ENCODE measurements at places on chromosomes 16 and 17.

GRCh38 chr17:73743518-73744201, 99.4 kb upstream of the SDK2 start:
- DNase-seq = no peak

GRCh38 chr17:47696717-47697642, 3.0 kb downstream of the TBKBP1 start:
- DNase-seq = no peak

- DNase-seq = peak; percentile 63
Observed at GRCh38 chr17:79005063-79005861, 4.3 kb downstream of the CANT1 start.

GRCh38 chr17:67431249-67432015, 54.4 kb downstream of the PITPNC1 start:
- DNase-seq = peak; percentile 89

DNA sequence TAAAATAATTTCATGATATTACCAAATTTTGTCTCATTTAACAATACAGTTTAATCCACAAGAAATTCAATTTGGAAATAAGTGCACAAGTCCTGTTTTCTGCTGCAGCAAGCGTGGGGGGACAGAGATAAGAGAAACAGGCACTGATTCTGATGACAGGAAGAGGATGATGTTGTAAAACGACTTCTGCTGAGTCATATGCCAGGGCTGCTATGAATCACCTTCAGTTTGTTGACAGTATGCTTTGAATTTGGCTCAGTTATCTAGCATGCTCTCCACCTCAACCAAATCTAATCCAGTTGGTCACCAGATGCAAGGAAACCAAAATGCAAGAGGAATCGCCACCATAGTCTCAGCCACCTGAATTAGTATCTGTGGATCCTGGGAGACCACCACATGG, 244.1 kb upstream of the MON1B start:
- peak; percentile 68 for DNase-seq

DNA sequence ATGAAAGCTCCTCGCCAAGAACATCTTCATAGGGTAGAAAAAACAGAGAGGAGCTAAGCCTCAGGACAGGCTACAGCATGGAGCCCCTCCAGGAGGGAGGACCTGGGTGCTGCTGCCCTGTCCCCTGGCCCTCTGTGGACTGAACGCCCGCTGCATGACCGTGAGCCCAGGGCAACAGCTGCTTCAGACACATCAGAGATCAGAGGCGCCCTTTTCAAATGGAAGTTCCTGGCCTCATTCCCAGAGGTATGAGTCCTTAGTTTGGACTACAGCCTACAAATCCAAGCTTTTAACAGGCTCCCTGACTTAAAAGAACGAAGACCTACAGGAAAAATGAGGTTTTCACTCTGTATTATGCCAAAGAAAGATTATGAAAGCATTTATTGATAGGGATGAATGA, 48.5 kb downstream of the ZNF18 start:
- peak; percentile 88 for DNase-seq

DNA sequence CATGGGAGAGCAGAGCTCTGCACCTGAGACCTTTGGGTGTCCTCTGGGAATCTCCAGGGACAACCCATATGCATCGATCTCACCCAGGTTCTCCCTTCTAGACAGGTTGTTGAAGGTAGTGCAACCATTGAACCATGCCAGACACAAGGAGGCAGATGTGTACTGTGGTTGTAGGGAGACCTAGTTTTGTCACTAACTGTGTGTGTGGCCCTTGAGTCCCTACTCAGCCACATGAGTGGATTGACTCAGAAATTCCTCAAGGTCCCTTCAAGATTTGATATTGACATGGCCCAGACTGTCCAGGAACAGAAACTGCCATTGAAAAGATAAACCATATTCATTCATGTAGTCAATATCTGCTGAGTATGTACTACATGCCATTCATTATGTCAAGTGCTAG, 396.4 kb upstream of the CCL2 start:
- no peak for DNase-seq

DNA sequence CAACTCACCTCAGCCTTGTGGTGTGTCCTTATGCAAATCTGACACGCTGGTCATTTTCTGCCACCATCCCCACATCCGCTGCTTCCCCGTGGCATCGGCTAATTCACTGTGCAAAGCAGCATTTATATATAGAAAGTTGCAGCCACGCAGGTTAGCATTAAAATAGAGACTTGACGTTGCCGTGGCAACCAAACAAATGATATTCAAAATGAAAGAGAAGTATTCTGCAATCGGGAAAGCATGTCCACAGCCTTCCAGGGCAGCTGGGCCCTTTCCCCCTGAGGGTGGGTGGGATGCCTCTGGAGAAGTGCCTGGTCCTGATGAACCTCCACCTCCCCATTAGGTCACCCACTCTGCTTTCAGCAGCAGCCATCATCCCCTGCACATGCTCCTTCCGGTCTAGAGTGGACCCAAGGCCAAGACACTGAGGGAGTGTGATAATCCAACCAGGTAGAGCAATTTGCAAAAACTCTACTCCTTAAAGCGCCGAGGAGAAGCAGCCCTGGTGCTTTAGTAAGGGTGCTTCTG, 138.7 kb downstream of the GAS7 start:
- DNase-seq = no peak

DNA sequence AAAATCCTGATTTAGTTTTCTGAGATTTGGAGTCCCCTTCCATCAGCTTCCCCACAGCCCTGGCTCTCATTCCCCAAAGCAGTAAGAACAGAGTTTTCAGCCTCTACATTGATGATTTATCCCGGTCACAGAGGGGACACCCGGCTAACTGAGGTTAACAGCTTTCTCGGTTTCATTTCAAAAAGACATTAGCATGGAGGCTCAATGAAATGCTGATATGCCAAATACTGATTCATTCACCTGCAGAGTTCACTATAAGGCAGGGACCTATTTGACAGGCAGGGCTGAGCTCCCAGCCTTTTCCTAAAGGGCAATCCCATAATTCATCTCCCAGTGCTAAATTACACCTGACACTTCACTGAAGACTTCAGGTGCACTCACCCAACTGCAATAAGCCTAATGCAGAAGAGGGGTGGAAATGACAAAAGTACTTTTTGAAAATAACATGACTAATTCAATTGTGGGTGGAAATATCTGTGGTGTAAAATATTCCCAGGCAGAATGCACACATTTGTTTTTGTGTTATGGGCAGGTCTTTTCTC, 99.8 kb upstream of the PMFBP1 start:
- DNase-seq = no peak

DNA sequence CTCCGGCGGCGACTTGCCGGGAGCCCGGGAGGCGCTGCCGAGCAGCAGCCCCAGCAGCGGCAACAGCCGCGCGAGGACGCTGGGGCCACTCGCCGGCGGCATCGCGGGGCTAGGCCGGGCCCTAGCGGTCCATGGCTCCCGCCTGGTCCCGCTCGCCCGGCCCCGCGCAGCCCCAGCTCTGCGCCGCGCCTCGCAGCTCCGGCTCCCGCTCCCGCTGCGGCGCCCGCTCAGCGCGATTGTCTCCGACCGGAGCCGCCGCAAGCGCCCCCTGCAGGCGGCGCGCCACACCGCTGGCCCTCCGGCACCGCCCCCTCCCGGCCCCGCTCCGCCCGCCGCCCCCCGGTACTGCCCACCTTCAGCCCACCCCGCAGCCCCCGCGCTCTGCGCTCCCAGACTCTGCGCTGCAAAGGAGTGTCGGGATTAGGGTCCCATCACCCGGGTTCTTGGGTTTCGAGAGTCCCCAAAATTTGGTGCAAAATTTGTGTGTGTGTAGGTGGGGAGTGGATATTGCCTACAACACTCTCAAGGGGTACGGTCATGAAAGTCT, at the start of gene FAM171A2:
FAM171A2 (minus strand) TSS at position 241 of the 547 bp plus-strand sequence; CDS start at position 102, 139 bp downstream.
- DNase-seq = no peak

DNA sequence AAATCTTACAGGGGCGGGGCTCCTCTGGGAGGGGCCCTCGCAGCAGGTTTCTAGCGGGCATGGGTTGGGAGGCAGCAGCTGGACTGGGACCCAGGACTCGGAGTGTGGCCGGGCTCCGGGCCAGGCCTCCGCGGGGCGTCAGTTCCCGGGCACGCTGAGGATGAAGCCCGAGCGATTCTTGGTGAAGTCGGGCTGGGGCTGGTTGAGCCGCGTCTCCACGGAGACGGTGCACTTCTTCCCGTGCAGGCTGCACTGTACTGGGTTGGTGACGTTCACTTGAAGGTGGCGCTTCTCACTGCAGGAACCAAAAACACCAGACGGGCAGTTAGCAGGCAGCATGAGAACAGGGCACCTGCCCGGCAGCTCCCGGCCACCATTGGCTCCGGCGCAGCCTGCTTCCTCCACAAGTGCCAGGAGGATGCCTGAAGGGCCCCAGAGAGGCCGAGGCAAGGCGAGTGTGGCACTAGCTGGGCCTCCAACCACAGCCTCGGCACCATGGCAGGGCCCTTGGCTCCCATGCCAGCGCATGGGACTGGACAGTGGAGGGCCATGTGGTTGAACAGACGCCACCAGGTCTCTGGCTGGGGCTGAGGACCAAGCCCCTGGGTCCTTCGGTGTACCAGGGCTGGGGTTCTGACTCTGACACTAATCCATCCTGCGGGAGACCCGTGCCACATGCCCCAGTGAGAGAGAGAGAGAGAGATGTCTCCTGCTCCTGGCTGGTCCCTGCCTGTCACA, 8.0 kb downstream of the CDK5R1 start:
- no peak for DNase-seq

- DNase-seq = peak; percentile 61
Observed at GRCh38 chr17:56292010-56292409, 138.7 kb downstream of the ANKFN1 start.

DNA sequence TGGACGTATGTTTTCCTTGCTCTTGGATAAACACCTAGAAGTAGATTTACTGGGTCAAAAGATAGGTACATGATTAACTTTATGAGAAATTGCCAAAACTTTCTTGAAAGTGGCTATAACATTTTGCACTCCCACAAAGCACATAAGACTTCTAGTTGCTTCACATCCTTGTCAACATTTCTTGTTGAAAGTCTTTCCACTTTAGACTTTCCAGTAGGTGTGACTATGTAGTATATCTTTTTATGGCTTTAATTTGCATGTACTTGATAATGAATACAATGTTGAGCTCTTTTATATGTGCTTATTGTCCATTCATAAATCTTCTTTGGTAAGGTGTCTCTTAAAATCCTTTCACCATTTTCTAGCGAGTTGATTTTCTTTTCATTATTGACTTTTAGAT, 241.2 kb upstream of the RPL38 start:
- no peak for DNase-seq

DNA sequence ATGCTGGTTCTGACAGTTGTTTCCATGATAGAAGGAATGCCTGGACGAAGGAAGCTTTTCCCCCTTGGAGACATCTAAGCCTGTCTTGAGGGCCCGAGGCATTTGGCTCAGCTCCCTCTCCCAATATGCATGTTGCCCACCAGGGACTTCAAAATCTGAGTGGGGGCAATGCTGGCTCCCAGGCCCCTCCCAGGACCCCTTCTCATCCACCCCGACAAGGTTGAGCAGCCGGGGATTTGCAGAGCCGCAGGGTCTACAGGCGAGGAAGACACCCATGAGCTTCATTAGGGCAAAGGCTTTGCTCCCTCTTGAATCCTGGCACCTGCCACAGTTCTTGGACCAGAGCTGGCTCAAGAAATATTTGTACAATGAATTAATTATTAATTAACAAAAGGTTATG, 25.1 kb upstream of the DNAH17 start:
- no peak for DNase-seq

- DNase-seq = no peak
Observed at GRCh38 chr16:10622036-10622921, 41.9 kb upstream of the EMP2 start.

DNA sequence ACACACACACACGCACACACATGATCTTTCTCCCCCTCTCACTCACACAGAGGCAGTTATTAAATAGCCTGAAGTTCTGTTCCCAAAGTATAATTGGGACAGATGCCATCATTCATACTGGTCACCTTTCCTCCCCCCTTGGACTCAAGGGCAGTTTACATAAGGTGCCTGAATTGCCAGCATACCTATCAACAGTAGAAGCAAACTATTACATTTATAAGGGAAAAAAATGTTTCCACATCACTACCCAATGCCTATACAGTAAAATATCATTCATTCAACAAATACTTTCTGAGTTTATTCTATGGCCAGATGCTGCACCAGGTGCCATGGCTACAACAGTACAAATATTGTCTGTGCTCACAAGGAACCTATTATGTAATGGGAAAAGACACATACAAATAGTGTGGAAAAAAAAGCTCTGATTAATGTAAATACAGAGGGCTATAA, 6.3 kb downstream of the CNTD1 start:
- no peak for DNase-seq

- no peak for DNase-seq
Observed at GRCh38 chr16:11610121-11610505, 23.4 kb upstream of the LITAF start.

GRCh38 chr17:49602783-49603182, 27.1 kb downstream of the NXPH3 start:
- DNase-seq = no peak

DNA sequence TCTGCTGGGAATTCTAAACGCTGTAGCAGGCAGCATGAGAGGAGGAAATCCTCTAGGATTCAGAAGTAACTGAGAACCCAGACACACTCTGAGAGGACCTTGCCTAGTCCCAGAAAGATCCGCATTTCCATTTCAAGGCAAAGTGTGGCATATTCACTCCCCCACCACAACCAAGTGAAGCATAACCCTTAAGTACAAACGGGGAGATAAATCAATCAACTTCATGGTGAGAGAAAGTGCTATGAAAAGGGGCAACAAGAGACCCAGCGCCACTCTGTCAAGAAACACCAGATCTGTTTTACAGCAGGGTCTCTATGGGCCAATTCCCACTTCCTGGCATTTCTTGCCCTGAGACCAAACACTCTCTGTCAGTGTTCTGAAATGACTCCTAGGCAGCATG, 68.3 kb downstream of the SMG6 start:
- no peak for DNase-seq

DNA sequence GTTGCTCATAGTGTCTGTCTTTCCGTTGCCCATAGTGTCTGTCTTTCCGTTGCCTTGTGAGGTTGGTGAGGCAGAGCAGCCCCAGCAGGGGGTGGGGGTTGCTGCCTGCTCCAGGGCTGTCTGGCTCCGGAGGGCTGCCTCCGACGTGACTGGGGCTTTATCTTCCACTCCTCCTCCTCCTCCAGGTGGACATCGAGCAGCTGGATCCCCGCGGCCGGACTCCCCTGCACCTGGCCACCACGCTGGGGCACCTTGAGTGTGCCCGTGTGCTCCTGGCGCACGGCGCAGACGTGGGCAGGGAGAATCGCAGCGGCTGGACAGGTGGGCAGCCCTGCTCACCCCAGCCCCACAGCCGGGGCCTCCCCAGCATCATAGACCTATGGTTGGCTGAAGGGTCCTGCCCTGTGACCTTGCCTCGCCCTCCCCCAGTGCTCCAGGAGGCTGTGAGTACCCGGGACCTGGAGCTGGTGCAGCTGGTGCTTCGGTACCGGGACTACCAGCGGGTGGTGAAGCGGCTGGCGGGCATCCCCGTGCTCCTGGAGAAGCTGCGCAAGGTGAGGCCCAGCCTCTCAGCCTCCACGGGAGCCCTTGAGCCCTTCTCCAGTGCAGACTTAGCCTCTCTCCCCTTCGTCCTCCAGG, 14.7 kb downstream of the ANKRD13B start:
- no peak for DNase-seq

DNA sequence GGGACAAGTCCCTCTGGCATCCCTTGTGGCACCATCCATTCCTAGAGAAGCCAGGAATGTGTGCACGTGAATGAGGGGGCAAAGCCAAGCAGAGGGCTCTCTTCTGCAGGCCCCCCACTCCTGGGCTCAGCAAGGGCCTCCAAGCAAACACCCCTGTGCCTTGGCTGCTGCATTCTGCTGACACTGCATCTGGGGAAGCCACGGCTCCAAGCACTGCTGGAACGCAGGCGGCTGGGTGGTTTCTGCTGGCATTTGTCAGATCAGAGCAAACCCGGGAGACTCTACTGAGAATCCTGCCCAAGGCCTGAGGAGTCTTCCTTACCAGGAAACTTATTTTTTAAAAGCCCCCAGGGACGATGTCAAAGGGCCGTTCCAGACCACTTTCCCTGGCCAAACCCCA, 23.3 kb downstream of the ATP6V0D1 start:
- DNase-seq = no peak

Data from bronchial epithelial cell (primary cell).